Upper lobe of left lung (tissue), 6 donors: ENCODE measurements at places on chromosomes 5 and 9. TPM values are rescaled to one million over a fixed set of nuclear protein-coding genes. Genes with fewer than 3 reads are reported as not detected.

The GHR gene
- 7.4 TPM for total RNA-seq

The RNF183 gene
- 0.39 TPM for total RNA-seq

- no peak overlapping the region for H3K4me3 ChIP-seq
- H3K36me3 ChIP-seq, result peaks cover 11% of the 10 kb centered on the region
- no peaks in the 10 kb centered on the region for H3K27me3 ChIP-seq
- no peak overlapping the region for H3K27ac ChIP-seq
Observed at GRCh38 chr5:74638544-74638969, 2.0 kb downstream of the ENC1 start.

DNA sequence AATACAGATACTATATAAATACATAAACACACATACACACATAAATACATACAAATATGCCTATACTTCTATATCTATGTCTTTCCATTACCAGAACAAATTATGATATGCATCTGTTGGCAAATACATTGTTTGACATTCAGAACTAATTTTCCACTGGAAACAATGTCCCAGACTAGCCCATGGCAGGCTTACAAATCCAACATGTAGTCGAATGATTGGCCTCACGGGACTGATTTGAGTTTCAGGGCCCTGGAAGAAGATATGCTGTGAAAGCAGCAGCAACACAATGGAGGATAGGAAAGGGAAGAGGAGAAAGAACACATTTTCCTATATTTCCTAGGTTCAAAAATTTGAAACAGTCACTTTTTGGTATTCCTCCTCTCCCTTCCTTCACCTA, 881.1 kb upstream of the DMAC1 start:
- no peaks in the 10 kb centered on the region for H3K27me3 ChIP-seq
- H3K36me3 ChIP-seq, result no peaks in the 10 kb centered on the region
- H3K27ac ChIP-seq, result no peak overlapping the region
- DNase-seq, result no peak
